A549 treated with GW870086 at 1 μM for 4 hours (cell line): ENCODE measurements at places on chromosomes 12 and 14. TPM values are rescaled to one million over a fixed set of nuclear protein-coding genes. Genes with fewer than 3 reads are reported as not detected.

PLEKHH1 gene
- total RNA-seq: 2.5 to 4.1 TPM (median 3.0 TPM) in 5 replicates

KRT72 gene
- not detected in 5 replicates for total RNA-seq

ACVRL1 gene
- 0.05 to 0.14 TPM in 2 of 5 replicates, not detected in the others for total RNA-seq

KLRB1 gene
- not detected in 5 replicates for total RNA-seq

CELA1 gene
- not detected in 5 replicates for total RNA-seq

ACOT6 gene
- total RNA-seq: not detected in 5 replicates

PALS1 gene
- total RNA-seq: 12.1 to 18.5 TPM (median 16.7 TPM) in 5 replicates

APAF1 gene
- total RNA-seq: 9.9 to 14.8 TPM (median 13.1 TPM) in 5 replicates

UNC79 gene
- total RNA-seq: 0.01 to 0.03 TPM (median 0.03 TPM) in 4 of 5 replicates, not detected in the other

LTB4R2 gene
- total RNA-seq: 2.8 to 5.1 TPM (median 4.4 TPM) in 5 replicates

REM2 gene
- 0.28 to 0.62 TPM (median 0.40 TPM) in 5 replicates for total RNA-seq

GXYLT1 gene
- 11.4 to 17.3 TPM (median 16.3 TPM) in 5 replicates for total RNA-seq

EPYC gene
- total RNA-seq: not detected in 5 replicates

ESPL1 gene
- total RNA-seq: 14.8 to 21.4 TPM (median 18.5 TPM) in 5 replicates

SNRPF gene
- total RNA-seq: 111 to 150 TPM (median 129 TPM) in 5 replicates

DAO gene
- total RNA-seq: not detected in 5 replicates

HOXC4 gene
- total RNA-seq: 1.9 to 3.5 TPM (median 3.5 TPM) in 5 replicates

RNU4-1 gene
- not detected in 5 replicates for total RNA-seq

SRGAP1 gene
- total RNA-seq: 8.8 to 10.5 TPM (median 10.1 TPM) in 5 replicates

VRTN gene
- not detected in 5 replicates for total RNA-seq

PZP gene
- not detected in 5 replicates for total RNA-seq

CMA1 gene
- total RNA-seq: not detected in 5 replicates

HOTAIR gene
- total RNA-seq: 0.10 to 0.40 TPM (median 0.23 TPM) in 5 replicates

SERPINA12 gene
- total RNA-seq: not detected in 5 replicates

DYNC1H1 gene
- total RNA-seq: 207 to 246 TPM (median 219 TPM) in 5 replicates

REC8 gene
- total RNA-seq: 3.5 to 5.5 TPM (median 5.2 TPM) in 5 replicates

PPP2R5E gene
- total RNA-seq: 21.1 to 29.1 TPM (median 24.4 TPM) in 5 replicates

RNASE11 gene
- total RNA-seq: not detected in 5 replicates

PPM1H gene
- total RNA-seq: 7.5 to 9.2 TPM (median 7.8 TPM) in 5 replicates

LRP6 gene
- 10.3 to 17.0 TPM (median 14.9 TPM) in 5 replicates for total RNA-seq

PCED1B gene
- 21.5 to 24.1 TPM (median 23.5 TPM) in 5 replicates for total RNA-seq

MYBPC1 gene
- total RNA-seq: not detected in 5 replicates

EMP1 gene
- 110 to 172 TPM (median 159 TPM) in 5 replicates for total RNA-seq

LBHD2 gene
- not detected in 5 replicates for total RNA-seq

SERPINA6 gene
- 0.93 to 1.5 TPM (median 1.2 TPM) in 5 replicates for total RNA-seq

KLHDC1 gene
- 0.16 to 0.25 TPM (median 0.21 TPM) in 4 of 5 replicates, not detected in the other for total RNA-seq

TTC9 gene
- 3.0 to 3.6 TPM (median 3.3 TPM) in 5 replicates for total RNA-seq

IGF1 gene
- not detected in 5 replicates for total RNA-seq

KERA gene
- not detected in 5 replicates for total RNA-seq

VPS33A gene
- total RNA-seq: 18.3 to 20.3 TPM (median 19.7 TPM) in 5 replicates

SRSF9 gene
- total RNA-seq: 175 to 219 TPM (median 212 TPM) in 5 replicates

ARHGAP5 gene
- total RNA-seq: 35.3 to 52.8 TPM (median 48.4 TPM) in 5 replicates

IAPP gene
- total RNA-seq: not detected in 5 replicates

TRHDE gene
- 0.14 to 0.19 TPM in 2 of 5 replicates, not detected in the others for total RNA-seq

BIN2 gene
- 0.14 to 0.18 TPM (median 0.17 TPM) in 3 of 5 replicates, not detected in the others for total RNA-seq
